ENCODE measurements at places on chromosomes 12 and 14. TPM values are rescaled to one million over a fixed set of nuclear protein-coding genes. Genes with fewer than 3 reads are reported as not detected.

- DNase-seq: no peak
These were observed 23.6 kb downstream of the MED6 start for GRCh38 chr14:70576891-70577290.

DNA sequence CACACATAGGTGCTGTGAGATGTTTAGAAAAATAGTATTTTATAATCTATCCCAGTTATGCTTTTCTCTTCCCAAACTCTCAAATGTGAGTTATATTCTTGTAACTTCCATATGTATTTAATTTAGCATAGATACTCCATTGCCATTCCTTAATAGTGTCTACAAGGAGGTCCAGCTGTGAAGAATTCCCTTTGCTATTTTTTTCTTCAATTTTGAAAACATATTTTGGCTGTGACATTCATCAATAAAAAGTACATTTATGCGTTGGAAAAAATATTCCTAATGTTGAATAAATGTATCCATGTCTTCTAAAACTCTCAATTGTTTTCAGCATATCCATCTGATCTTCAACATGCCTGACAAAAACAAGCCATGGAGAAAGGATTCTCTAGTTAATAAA lies 1402.0 kb upstream of the SEL1L start:
- DNase-seq: no peak

The BDKRB2 gene
- 4.5 TPM for total RNA-seq

The OR8S1 gene
- total RNA-seq: not detected

The TDRD9 gene
- total RNA-seq: not detected
